Heart right ventricle (tissue), 16 donors: ENCODE measurements at places on chromosomes 16 and 17. TPM values are rescaled to one million over a fixed set of nuclear protein-coding genes. Genes with fewer than 3 reads are reported as not detected.

DNA sequence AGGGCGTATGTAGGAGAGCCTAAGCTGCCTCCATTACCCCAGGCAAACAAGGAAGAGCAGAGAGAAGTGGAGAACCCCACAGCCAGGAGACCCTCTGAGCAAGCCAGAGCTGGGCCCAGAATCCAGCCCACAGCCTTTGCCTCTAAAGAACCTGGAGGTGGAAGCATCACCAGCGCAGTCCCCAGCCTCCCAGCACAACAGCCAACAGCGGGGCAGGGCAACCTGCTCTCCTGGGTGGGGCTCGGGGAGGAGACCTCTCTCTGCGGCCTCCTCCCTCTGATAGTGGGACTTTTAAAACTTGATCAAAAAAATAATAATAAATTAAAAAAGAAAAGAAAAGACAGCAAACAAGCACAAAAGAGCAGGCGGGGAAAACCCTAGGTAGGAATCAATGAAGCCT is 45.9 kb downstream of the AXIN2 start:
- no peak for DNase-seq

Gene SPNS3
- 2.2 TPM for total RNA-seq

GRCh38 chr17:41403404-41404023 is 6.1 kb upstream of the KRT31 start:
- no peak for DNase-seq

DNA sequence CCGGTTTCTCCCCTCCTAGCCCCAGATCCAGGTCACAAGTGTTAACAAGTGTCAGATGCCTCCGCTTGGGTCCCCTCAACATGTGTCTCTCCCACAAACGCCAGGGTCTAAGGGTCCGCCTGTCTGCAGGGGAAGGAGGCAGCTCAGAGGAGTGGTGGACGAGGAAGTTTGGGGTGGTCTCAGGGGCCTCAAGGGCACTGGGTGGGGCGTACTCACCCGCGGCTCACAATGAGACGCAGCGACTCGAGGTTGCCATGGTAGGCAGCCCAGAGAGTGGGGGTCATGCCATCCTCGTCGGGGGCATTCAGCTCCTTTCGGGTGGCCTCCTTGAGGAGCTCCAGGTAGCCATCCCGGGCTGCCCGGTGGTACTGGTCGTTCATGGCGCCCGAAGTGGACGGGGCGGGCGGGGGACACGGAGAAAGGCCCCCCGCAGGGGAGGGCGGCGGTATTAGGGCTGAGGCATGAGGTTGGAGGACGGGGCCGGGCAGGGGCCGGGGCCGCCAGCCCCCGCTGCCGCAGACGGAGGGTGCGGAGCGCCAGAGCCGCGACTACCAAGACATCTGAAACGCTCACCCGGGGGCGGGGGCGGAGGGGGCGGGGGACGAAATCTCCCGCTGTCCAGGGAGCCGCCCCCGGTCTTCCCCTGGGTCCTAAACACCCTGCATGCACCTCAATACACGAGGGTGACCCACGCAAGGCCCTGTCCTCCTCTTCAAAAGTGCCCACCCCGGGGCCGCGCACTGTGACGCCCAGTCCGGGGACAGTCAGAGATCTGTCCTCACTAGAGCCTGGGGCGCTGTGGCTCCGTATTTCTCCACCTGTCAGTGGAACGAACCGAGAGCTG is at the start of gene USH1G:
TSS of gene USH1G (minus strand) at position 562 of the 844 bp plus-strand sequence. CDS start at position 380, 182 bp downstream.
- no peak for DNase-seq

DNA sequence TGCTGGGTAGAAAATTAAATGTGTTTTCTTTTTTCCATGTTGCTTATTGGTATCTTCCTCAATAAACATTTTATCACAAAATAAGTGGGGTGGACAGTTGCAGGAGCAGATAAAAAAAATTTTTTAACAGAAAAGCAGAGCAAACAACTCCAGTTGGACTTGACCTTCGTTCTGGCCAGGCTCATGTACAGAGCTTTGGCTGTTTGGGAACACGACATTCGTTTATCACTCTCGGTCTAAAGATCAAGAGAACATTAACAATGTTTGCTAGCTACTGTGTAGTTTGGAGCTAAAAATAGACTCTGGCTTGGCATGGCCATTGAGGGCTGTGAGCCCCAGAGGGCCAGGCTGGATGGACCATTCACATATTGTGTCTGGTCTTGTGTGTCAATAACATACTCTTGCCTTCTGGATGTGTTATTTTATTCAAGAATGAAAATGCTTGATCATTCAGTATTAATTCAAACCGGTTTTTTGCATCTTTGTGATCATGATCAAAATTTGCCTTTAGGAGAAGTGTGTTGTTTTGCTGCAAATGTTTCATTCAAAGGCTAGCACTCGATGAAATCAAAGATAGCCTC is 56.6 kb downstream of the TMEM186 start:
- peak; percentile 37 for DNase-seq

Gene LPO
- total RNA-seq = not detected

Gene SRCIN1
- total RNA-seq = 1.6 TPM

DNA sequence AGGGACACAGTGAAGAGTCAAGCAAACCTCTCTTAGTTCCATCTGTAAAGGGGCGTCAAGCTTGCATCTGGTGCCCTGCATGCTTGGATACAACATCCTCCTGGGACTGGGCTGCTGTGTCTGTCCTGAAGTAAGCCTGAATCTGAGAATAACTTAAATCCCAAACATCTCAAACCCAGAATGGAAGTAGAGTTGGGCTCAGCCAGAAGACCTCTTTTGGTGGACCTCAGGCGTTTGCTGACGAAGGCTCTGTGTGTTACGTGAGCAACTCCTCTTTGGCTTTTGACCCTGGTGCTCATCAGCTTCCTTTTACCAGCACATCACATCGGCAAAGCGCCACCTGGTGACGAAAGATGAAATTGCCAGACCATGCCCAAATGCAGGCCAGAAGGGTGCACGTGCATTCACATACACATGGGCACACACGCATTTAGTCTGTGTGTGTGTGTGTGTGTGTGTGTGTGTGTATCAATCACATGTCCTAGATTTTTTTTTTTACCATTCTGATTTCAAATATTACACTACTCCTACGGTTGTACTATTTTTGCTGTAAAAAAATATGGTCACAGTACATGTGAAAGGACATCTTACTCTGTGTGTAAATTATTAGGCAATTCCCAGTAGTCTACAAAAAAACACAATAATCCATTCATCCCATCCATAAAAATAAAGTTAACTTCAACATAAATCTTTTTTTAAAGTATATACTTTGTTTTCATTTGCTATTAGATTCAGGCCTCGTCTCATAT is 41.1 kb upstream of the FOXJ1 start:
- peak; percentile 89 for DNase-seq

- no peak for DNase-seq
Measured at GRCh38 chr16:76607317-76607716, 330.1 kb downstream of the CNTNAP4 start.

DNA sequence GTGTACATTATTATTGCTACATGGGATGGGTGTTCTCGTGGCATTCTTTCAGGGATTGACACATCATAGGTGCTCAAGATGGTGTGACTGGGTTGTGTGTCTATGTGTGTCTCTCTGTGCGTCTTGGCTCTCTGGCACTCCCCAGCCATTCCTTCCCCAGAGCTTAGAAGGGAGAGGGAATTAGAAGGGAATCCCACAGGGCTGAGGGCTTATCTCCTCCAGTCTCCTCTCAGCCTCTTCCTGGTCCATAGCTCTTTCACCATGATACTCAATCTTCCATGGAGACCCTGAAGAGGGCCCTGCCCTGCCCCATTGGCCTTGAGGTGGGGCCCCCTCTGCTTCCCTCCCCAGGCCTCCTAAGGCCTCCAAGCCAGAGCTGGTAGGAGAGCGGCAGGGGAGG is 52.0 kb downstream of the MRM1 start:
- DNase-seq = no peak

GRCh38 chr17:60600490-60601446 is 775 bp downstream of the PPM1D start:
- peak; percentile 41 for DNase-seq

Gene SCARF1
- total RNA-seq = 9.3 TPM

Gene ST6GALNAC1
- 2.9 TPM for total RNA-seq

GRCh38 chr16:28918698-28919097 is 6.3 kb downstream of the RABEP2 start:
- DNase-seq = no peak

Gene SHCBP1
- 0.57 TPM for total RNA-seq

Gene KIF18B
- 0.20 TPM for total RNA-seq

- DNase-seq = no peak
Measured at GRCh38 chr17:55063885-55064874, 95.6 kb downstream of the STXBP4 start.

DNA sequence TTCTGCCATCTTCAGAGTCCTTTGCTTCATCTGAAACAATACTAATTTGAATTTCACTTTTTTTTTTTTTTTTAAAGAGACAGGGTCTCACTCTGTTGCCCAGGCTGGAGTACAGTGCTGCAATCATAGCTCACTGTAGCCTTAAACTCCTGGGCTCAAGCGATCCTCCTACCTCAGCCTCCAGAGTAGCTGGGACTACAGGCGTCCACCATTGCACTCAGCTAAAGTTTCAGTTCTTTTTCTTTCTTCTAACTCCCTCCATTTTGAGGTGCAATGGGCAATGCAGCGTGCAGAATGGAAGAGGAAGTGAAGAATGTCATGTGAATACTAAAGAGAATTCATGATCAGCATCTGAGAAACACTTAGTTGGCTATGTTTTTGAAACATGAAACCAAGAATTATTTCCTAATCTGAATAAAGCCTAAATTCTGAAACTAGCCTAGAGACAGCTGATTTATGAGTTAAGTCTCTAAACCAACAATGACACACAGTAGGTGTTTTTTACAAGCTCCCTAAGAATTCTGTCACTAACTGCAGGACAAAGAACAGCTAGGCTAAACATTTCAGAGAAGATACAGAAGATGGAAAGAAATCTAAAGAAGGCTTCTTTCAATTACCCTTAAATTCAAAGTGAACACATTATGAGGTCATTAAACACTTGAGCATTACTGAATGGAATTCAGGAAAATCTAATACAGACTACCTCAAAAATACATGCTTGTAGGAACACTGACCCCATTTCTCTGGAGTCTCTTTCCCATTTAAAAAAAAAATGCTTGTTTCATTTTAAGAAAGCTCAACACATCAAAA is 21.0 kb downstream of the SNN start:
- no peak for DNase-seq

DNA sequence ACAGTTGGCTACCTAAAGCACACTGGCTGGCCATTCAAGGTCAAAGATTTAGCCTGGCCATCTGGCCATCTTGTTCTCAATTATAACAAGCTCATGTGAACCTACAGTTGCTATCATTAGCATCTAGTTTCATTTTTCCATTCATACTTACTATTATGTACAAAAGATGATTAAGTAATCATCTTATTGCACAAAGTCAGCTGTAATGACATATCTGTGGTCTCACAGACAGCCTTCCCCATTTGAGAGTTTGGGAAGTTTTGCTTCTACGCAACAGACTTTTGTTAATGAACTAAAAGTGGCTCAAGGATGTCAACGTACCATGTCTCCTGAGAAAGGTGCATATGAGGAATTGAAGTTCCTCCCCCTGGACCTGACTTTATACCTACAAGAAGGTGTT is 51.3 kb downstream of the HS3ST3B1 start:
- no peak for DNase-seq

DNA sequence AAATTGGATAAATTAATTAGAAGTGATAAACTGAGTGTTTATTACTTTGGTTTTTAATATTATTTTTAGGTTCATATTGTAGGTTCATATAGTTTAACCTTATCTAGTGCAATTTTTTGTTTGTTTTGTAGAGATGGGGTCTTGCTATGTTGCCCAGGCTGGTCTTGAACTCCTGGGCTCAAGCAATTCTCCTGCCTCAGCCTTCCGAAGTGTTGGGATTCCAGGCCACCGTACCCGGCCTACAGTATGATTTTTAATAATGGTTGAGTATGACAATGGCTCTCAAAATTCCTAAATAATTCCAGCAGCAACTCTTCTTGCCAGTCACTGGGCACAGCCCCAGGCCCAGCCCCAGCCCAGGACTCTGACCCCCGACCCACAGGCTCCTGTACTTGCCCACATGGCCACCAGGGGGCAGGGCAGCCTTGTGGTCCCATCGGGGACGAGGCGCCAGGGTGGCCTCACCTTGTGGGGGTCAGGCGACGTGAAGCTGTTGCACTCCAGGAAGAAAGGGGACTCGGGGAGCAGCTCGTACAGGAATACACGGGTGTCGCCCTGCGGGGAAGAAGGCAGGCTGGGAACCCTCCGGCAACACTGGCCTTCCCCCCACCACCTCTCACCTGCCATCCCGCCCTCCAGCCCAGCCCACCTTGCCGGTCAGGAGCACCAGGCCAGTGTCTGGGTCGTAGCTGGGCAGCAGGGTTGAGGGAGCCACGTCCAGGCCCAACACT is 7.9 kb upstream of the PAM16 start:
- peak; percentile 78 for DNase-seq

DNA sequence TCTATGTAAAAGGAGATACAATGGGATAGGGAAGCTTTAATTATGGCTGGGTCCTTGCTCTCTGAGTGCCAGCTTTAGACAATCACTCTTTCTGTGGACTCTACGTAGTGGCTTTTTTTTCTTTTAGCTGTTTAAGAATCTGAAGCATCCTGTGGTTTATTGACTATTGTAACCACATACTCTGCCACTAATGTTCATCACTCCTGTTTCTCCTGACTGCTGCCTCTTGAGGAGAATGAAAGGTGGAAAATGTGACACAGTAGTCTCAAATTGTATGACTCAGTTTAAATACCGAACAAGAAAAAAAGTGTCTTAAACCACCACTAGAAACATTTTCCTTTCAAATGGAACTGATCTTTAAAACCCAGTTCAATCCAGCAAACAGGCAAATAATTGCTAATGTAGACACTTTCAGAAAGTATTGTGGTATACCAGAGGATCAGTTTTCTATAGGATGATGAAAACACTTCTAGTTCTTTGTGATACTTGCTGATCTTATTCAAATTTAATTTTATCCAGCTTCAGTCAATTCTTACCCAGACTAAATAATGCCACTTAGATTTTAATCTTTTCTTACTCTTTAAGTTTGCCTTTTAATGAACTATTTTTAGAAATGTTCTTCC is 302.7 kb upstream of the PMFBP1 start:
- no peak for DNase-seq

DNA sequence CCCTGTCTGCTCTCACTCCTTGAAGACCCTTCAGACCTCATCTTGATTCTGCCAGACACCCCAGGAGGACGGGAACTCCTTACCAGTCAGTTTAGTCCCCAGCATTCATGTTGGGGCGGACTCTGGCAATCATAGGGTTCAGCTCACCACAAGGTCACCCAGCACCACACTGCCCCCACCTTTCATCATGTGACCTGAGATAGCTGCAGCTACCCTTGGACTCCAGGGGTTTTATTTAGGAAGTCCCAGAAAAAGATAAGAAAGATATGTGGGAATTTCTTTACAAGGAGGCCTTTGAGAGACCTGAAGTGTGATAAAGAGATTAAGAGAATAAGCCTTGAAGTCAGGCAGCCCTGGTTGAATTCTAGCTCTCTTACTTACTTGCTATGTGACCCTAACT is 59.8 kb upstream of the NLK start:
- no peak for DNase-seq

- no peak for DNase-seq
Measured at GRCh38 chr16:84045001-84045817, 2.6 kb upstream of the SLC38A8 start.

- no peak for DNase-seq
Measured at GRCh38 chr16:70736465-70737376, 50.9 kb upstream of the MTSS2 start.
